ENCODE measurements at places on chromosomes 5 and 9.

DNA sequence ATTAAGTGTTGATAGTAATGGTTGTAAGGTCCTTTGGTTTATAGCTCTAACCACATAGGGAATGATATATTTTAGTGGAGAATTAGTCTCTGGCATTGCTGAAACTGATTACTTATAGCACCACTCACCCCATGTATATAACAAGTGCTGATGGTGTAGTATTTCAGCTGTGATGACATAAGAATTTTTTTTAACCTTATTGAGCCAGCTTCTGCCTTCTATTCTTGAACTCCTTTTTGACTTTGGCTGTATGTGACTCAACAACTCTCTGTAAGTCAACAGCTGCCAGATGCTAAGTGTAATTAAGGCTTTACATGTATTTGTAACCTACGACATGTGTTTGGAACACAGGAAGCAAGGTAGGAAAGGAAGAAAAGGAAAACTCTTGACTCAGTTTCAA is 929.6 kb upstream of the WWC1 start:
- DNase-seq, result no peak

DNA sequence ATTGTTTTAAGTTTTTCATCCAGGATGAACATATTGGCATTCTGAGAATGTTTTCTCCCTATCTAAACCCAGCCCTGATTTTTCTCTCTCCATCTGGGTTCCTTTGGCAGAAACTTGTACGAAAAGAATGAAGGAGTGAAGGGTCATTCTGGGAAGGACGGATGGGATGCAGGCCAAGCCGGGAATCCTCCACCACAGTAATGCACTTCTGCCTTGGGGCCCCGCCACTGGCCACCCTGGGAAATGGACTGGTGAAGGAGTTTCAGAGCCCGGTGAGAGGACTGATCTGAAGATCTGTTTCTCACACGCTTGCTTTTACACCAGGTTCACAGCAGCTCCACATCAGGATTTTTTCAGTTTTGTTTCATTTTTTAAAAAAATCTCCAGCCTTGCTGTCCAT is 554.8 kb downstream of the BNC2 start:
- DNase-seq, result no peak

GRCh38 chr9:95595721-95596295 is 79.0 kb upstream of the PTCH1 start:
- no peak for DNase-seq

- no peak for DNase-seq
Observed at GRCh38 chr5:103847060-103847459, 284.5 kb upstream of the NUDT12 start.

DNA sequence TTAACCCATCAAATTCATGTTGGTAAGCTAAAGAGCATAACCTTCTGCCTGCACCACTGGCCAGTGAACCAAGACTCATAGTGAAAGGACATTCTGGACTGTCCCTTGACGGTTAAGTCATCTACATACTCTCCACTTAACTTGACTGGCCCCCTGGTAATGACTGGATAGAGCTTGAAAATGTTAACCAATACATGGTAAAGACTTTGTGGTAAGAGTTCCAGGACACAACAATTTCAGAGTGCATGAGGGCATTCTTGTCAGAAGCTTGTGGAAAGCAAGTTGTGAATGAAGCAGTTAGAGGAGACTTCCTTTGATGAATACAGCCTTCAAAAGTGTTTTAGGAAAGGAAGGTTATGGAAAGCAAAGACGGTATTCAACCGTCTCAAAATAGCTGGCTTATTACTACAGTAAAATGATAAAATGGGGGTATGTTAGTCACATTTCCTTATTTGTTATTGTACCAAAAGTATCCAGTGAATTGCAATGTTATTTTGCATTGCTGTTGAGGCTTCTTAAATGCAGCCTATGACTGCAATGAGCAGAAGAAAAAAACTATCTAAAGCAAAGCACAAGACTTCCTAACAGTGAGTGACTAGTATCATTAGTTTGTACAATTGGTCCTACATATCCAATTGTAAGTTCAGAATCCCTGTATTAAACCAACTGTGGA is 47.2 kb upstream of the DAB2 start:
- DNase-seq, result no peak

DNA sequence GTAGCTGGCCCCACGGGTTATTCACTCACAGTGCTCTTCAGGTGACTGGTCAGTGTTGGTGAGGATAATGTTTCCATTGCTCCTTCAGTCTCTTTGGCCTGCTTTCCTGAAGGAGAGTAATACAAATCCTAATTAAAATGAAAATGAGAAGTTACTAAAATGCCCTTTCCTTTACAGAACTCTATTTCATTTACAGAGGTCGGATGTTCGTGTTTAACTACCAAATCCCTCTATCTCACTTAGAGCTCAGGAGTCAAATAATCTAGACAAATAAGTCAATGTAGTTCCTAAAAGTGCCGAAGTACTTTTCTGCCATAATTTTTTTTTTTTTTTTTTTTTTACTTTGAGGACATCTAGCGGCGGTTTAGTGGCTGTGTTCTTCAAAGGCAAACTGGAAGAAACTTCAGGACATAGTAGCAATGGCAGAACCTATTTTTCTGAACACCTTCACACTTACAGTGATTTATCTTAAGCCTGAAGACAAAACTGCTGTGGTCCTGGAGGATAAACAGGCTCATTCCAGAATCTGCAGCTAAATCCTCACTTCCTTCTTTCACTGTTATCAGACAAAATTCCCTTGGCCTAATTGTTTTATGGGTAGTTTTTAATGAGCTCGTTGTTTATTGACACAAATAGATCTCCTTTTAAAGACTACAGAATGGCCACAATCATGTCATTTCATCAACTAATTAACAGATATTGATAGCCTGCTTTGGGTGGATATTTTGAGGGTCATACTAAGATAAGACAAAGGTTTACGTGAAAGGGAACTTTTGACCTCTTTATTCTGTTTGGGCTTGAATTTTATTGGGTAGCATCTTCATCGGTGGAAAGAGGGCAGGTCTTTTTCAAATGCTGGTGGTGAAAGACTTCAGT is 207.6 kb upstream of the DMRTA1 start:
- no peak for DNase-seq

DNA sequence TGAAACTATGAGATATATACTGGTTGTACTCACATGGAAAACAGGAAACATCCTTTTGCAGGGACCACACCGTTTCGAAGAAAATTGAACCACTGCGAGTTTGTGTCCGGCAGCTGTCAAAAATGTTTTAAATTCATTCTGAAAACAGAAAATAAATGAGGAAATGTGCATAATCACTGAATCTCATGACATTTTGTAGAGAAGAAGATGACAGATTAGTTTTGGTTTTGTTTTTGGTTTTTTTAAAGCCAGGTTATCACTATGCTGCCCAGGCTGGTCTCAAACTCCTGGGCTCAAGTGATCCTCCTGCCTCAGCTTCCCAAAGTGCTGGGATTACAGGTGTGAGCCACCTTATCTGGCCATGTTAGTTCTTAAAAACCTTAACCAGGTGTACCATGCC is 3.5 kb downstream of the TXNDC8 start:
- DNase-seq, result no peak

GRCh38 chr5:57219386-57219785 is 45.5 kb downstream of the GPBP1 start:
- no peak for DNase-seq
